ENCODE measurements at places on chromosomes 2 and 18.

- DNase-seq = no peak
Observed at GRCh38 chr2:210899131-210899530, 342.7 kb downstream of the CPS1 start.

- DNase-seq = no peak
Observed at GRCh38 chr18:44358402-44358801, 322.3 kb upstream of the SETBP1 start.

GRCh38 chr2:28350791-28351285, 41.8 kb upstream of the FOSL2 start:
- DNase-seq = no peak

DNA sequence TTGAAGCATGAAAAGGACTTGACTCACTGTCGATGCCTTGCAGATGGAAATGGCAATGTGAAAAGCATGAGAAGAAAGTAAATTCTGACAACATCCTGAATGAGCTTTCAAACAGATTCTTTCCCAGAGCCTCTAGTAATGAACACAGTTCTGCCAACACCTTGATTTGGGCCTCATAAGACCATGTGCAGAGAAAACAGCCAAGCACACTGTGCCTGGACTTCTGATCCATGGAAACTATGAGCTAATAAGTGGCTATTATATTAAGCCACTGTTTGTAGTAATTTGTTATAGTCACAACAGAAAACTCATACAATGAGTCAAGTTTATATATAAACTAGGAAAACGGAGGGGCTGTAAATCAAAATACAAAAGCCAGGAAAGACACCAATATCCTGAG, 477.3 kb downstream of the MBD2 start:
- no peak for DNase-seq

DNA sequence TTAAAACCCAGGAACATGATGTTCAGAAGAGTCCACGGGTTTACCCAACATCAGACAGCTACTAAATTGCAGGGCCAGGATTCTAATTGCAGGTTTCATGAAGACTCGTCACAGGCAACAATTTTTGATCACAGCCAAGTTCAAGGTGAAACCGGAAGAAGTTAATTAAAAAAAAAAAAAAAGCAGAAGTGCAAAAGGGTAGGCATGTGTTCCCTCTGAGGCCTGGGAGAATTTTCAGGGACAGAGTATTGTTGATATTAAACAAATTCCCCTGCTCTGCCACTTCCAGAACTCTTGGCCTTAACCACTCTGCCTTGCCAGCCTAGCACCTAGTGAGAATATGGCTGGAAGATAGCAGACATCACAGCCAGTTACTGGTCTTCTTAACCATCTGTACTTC, 99.4 kb upstream of the TRIB2 start:
- DNase-seq = no peak

- DNase-seq = peak; percentile 37
Observed at GRCh38 chr2:82731824-82732223, 1727.3 kb downstream of the SUCLG1 start.

DNA sequence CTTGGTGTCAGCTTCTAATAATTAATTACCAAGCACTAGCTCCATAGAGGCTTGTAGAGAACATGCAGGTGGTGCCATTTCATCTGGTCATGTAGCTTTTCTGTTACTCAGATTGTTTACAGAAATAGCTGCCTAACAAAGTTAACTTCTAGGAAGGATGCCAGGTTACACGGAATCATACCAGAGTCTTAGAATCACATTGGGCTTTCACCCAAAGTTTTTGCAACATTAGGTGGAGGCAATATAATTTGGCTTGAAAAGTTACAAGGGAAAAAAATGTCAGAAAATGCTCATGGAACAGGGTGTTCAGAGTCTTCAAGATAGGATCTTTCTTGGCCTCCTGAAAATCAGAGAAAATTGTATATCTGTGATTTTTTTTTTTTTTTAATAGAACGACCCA, 135.6 kb downstream of the ARHGAP15 start:
- DNase-seq = no peak

DNA sequence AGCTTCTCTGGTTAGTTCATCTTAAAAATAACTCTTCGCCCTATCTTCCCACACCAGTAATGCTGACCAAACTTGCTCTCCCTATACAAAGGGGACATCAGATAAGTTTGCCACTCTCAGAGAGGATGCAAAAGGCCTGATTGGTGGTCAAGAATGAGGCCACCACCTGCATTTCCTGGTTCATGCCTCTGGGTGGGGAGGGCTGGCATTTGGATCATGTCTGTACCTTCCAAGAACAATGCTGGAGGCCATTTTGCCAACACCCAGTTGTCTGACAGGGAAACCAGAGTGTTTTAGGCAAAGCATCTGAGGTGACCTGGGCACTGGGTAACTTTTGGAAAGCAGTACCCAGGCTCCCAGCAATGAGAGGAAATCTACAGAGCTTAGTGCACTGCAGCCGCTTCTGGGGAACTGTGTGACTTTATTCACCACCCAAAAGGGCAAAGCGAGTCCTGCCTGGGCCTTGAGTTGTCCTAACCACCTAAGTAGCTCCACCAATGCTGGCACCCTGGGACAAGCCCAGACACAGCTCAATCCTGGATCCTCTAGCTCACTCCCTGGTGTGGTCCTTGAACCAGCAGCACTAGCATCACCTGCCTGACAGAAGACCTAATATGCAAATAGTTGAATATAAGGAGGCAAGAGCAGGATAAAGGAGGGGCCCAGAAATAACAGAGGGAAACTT, 35.1 kb downstream of the CAPN13 start:
- DNase-seq = no peak

DNA sequence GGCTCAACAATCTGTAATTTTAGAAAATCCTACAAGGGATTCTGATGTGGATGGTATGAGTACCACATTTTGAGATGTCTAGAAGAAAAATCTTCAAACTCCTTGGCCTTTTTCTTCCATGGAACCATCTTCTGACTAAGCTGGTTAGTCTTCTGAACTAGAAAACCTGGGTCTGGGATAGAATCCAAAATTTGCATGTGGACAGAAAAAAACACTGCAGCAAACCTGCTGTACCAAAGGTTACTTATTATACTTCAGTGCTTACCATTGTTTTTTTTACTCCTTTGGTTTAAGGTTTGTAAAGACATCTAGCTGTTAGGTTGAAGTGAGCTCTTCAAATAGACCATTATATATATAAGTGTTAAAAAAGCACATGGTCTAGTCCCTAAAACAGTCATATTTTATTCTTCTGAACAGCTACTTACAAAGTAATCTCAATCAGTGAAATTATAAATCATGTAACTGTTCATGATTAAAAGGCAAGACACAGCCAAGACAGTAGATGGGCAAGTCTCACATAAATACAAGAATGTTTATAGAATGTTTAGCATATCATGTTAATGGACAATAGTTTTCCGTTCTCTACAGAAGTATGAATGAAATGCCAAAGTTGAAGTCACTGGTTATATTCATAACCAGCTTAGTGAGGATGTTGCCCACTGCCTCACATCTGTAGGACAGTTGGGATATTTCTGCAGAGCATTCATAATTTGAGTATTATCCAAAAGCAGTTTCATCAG, 85.5 kb downstream of the ORC4 start:
- no peak for DNase-seq

- no peak for DNase-seq
Observed at GRCh38 chr2:239302083-239302807, 98.6 kb downstream of the HDAC4 start.

DNA sequence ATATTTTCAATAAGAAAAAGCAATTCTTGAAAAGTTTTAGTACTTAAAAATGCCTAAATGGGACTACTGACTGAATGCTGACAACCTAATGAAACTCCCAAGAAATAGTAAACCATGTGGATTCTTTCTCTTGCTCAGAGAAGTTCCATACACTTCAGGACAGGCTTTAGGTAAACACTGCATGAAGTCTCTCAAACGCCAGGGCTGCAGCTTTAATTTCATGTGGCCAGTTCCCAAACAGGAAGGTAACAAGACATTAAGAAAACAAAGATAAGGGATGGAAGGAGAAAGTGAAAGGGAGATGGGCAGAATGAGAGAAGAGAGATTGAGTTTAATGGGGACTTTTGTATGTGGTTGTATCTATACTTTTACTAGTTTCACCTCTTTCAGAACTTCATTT, 734.7 kb upstream of the PKDCC start:
- no peak for DNase-seq

DNA sequence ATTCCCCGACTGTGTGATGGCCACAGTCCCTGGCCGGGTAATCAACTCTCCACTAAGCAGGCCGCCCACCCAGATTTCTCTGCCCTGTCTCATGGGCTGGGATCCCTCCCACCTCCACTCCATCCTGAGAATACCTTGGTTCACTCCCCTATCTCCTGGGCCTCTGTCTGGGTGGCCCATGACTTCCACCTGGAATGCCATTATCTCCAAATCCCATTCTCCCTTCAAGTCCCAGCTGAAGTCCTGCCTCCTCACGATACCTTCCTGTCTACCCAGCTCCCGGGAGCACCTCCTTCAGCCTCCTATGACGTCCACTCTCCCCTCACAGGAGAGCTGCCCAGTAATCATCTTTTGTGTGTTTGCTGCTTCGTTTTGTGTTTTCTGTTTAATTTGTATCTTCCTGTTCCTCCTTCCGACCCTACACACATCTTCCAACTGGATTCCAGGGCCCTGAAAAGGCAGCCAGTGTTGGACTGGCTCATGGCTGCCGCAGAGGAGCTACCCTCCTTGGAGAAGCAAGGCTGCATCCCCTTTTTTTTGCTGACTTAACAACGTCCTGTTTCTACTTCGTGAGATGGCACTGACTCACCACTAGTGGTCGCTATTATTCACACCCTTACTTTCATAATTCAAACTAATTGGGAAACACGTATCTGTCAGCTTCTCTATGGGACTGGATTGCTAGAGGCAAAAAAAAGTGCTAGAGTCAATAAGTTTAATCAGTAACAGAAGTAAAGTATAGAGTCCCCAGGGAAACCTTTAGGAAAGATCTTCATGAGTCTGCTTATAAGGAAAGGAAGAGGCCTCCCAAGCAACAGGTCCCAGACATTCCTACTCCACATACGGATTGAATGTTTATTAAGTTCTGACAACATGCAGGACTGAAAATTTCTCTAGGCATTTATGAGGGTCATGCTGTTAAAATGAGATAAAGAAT, 171.9 kb upstream of the GATA6 start:
- peak; percentile 24 for DNase-seq
